ENCODE measurements at places on chromosomes 1 and 21. TPM values are rescaled to one million over a fixed set of nuclear protein-coding genes. Genes with fewer than 3 reads are reported as not detected.
A peak's percentile ranks its signal among the peaks of the same experiment; 100 is the strongest.

The MAP3K21 gene
- 0.53 TPM for total RNA-seq

DNA sequence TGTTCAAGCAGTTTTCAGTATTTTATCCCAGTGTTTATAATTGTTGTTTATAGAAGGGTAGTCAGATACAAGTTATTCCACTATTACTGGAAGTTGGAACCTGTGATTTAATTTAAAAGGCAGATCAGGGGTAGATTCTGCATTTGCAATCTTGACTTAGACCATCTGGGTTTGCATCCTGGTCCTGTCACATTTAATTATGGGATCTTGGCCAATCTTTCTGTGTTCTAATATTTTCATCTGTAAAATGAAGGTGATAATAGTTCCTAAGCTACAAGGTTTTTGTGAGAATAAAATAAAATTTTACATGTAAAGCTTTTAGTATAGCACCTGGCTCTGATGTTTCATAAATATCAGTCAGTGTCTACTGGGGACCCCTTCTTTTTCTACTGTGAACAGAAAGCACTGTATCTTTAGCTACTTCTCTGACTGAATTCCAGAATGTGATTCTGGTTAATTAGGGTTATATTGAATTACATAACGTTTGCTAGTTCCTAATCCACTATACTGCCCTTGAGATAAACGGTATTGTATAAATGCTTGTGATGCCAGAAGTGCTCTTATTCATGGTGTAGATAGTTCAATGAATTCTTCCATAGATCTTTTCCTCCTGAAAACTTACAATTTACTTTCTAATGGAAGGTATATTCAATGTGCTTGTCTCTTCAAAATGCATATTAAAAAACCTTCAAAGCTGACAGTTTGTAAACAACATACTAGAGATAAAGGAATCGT is 131.0 kb downstream of the KCNK1 start:
- DNase-seq: no peak

- DNase-seq: no peak
Observed at GRCh38 chr21:25584833-25585676, 22.2 kb downstream of the MRPL39 start.

DNA sequence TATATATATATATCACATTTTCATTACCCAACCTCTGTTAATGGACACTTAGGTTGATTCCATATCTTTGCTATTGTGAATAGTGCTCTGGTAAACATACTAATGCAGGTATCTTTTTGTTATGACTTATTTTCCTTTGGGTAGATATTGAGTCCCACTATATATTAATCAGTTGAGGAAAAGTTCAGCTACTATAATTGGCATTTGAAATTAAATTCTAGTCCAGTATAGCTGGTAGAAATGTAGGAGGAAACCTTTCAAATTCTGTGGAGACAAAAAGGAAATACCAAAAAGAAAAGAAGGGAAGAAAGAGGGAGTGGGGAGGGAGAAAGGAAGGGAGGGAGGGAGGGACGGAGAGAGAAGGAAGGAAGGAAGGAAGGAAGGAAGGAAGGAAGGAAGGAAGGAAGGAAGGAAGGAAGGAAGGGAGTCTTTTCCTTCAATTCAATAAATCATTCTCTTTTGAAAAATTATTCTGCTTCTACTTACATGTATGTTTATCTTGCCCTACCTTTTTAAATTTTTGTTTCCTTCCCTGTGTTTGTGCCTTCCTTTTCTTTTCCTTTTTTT is 311.9 kb downstream of the TPR start:
- DNase-seq: no peak

DNA sequence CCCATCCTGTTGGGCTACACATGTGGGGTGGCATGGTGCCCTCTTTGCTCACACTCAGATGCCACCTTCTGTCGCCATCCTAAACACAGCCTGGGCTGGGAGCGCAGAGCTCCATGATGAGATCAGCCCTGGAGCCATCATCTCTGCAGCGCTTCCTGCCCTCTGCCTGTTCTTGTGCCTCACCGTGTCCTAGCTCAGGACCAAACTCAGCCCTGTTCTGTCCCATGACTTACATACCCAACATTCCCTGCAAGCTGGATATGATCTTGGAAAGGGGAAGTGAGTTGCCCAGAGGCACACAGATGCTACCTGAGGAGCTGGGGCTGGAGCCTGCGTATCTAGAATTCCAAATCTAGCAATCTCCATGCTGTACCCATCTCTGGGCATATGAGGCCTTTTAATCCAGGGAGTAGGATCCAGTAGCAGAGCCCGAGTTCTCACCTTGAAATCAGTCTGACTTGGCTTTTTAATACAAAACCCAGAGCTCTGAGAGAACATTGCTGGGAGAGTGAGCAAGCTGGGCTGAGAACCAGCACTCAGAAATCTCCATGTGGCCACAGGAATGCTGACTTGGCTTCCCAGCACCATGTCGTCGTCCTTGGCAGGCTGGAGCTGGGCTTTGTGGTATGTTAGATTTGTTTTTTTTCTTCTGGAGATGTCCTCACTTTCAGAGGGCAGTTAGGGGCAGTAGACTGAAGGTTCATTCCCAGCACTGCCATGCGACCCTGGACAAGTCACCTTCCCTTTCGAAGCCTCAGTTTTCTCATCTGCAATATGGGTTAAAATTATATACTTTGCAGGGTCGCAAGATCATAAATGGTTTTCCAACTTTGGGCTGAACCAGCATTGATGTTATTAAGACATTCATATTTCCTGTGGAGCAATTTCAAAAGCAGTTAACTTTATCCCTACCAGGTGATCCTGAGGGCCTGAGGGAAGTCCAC is 2.6 kb downstream of the ALPL start:
- no peak for DNase-seq

DNA sequence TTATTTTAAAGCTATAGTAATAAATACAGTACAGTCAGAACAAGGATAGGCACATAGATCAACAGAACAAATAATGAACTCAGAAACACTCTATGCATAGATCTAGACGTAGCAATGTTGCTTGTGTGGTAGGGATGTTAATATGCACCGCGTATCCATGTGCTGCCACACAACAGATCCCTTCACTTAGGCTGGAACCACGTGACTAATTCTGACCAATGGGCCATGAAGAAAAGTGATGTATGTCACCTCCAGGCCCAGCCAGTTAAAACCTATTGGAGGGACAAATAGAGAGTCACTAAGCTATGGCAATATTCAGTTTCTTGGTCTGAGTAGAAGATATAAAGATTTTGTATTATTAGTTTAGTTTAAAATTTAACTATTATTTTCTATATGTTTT is 91.4 kb downstream of the ADAMTS1 start:
- DNase-seq: no peak

DNA sequence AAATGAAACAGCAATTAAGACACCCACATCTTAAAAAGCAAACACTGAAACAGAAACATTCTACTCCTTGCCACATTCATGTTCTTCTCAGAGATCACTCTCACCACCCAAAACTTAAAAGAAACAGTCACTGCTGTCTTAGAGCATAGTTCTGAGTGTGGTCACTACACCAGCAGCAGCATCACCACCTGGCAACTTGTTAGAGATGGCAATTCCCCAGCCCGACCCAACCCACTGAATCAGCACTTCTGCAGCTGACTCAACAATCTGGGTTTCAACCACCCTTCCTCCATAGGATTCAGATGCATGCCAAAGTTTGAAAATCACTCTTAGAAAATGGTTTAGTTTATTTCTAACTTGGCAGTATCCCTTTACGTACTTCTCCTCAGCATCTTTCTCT is 126.1 kb downstream of the CDC42BPA start:
- DNase-seq: no peak

DNA sequence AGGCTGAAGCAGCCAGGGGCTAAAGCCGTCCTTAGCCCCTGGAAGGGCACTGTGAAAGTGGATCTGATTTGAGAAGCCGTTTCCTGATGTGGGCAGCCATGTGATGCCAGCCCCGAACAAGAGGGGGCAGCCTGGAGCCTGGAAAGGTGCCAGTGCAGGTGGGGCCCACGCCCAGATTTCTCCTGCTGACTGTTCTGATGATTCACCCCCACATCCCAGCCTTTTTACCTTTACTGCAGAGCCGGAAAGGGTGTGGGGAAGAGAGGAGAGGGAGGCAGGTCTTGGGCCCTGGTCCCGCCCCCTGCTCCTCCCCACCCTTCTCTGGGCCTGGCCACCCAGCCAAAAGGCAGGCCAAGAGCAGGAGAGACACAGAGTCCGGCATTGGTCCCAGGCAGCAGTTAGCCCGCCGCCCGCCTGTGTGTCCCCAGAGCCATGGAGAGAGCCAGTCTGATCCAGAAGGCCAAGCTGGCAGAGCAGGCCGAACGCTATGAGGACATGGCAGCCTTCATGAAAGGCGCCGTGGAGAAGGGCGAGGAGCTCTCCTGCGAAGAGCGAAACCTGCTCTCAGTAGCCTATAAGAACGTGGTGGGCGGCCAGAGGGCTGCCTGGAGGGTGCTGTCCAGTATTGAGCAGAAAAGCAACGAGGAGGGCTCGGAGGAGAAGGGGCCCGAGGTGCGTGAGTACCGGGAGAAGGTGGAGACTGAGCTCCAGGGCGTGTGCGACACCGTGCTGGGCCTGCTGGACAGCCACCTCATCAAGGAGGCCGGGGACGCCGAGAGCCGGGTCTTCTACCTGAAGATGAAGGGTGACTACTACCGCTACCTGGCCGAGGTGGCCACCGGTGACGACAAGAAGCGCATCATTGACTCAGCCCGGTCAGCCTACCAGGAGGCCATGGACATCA is at the start of gene SFN:
Gene SFN (plus strand): TSS at position 369 of the 904 bp plus-strand sequence. CDS start 64 bp downstream, at position 433.
- DNase-seq: no peak

DNA sequence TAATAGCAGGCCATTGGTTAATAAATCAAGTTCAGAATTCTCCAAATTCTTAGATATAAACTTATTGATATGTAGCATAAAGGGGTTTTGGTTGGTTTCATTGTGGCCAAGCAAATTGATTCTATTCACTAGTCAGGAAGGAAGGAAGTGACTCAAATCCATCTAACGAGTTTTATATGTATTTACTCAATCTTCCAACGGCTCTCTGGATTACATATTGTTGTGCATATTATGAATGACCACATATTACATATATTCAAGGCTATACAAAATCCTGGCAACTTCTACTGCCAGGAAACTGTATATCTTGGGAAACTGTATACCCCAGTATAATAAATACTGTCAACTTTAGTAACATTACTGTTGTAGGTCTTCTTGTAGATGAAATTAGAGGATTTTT is 20.1 kb upstream of the PDE4B start:
- no peak for DNase-seq

DNA sequence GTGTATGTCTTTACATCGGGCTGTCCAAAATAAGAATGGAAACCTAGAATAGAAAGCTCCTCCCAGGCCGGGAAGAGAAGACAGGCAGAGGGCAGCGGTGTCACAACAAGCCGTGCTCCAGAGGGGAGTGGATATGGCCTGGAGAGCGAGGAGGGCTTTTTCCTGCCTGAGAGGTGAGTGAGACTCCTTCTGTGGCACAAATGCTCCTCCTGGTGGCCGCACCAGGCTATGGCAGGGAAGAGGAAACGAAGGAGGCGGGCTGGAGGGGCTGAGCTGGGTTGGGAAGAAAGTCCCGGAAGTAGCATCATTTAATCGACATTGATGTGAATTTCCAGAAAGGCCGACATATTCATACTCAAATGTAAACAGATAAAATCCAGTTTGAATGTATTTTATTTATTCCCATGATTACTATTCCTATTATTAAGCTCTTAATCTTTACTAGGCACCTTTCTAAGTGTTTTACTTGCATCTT is 54.7 kb downstream of the MEF2D start:
- peak; percentile 33 for DNase-seq

DNA sequence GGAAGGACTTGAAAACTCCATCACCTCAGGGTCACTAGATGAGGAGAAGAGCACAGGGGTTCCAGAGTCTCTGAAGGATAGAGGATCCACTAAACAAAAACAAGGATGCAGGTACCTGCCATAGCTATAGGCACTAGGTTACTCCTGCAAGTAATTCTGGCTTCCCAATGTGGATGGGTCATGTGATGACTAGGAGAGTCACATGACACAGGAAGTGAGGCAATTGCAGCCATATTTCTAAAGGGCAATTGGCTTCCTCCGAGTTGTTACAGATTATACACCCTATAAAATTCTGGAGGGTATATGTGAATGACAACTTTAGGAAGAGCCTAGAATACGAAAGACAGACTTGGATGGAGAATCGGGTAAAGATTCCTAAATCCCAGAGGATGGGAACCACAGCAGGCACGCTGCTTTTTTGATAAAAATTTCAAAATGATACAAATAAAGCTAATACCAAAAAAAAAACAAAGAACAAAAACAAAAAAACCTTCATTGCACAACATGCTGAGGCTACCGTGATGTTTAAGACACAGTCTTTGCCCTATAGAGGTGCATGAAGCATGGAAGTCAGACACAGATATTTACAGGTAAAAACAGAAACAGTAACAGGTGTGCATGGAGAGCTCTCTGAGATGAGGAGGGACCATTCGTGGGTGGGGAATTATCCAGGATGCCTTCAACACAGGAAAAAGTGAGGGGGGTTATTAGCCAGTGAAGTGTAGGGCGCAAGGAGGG is 10.5 kb downstream of the MTX1 start:
- DNase-seq: peak; percentile 33

DNA sequence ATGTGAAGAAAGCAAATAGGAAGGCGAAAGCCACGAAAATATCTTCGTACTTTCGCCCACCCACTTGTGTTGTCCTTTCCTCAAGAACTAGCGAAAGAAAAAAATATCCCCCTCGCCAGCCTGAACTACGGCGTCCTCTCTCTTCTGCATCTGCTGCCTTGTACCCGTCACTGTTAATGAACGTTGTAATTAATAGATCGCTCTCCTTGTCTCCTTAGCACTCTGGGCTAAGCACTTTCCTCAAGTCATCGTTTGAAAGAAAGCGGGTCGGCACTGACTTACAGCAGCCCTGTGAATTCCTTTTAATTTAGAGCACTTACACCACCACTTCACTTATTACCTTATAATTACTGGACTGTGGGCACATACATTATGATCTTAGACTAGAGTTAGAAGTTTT is 44.1 kb downstream of the ESRRG start:
- DNase-seq: no peak

- no peak for DNase-seq
Observed at GRCh38 chr1:209406168-209406567, 177.3 kb upstream of the CAMK1G start.

Data from glomerular endothelial cell (primary cell).